ENCODE measurements at places on chromosomes 1 and 21. TPM values are rescaled to one million over a fixed set of nuclear protein-coding genes. Genes with fewer than 3 reads are reported as not detected.

The URB1 gene
- total RNA-seq: 8.6 TPM

The RBM34 gene
- 33.5 TPM for total RNA-seq

DNA sequence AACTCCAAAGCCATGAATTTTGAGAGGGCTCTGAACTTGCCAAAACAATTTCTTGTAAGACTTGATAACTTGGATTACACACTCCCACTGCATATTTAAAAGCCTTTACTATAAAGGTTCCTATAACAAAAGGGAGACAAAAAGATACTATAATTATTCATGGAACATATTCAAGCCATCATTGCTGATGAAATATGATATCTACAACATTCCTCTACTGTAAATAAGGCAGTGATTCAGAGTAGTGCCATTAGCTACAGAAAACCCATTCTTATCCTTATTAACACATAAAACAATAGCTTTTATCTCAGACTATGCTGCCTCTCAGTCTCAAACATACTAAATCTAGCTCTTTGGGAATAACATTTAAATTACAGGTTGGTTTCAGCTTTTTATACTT lies 675.5 kb upstream of the CXADR start:
- H3K27ac ChIP-seq: no peak overlapping the region
- no peaks in the 10 kb centered on the region for H3K36me3 ChIP-seq
- H3K27me3 ChIP-seq: no peaks in the 10 kb centered on the region
- no peak for DNase-seq
- H3K4me1 ChIP-seq: no peaks in the 10 kb centered on the region
- no peak overlapping the region for H3K4me3 ChIP-seq

- H3K27ac ChIP-seq: no peak overlapping the region
- DNase-seq: no peak
- H3K4me3 ChIP-seq: no peak overlapping the region
- H3K36me3 ChIP-seq: no peaks in the 10 kb centered on the region
- no peaks in the 10 kb centered on the region for H3K27me3 ChIP-seq
Observed at GRCh38 chr1:244664353-244664752, 11.4 kb downstream of the DESI2 start.

GRCh38 chr1:31657972-31658510 lies 13.4 kb upstream of the PEF1 start:
- no peak overlapping the region for H3K4me3 ChIP-seq
- no peaks in the 10 kb centered on the region for H3K4me1 ChIP-seq

DNA sequence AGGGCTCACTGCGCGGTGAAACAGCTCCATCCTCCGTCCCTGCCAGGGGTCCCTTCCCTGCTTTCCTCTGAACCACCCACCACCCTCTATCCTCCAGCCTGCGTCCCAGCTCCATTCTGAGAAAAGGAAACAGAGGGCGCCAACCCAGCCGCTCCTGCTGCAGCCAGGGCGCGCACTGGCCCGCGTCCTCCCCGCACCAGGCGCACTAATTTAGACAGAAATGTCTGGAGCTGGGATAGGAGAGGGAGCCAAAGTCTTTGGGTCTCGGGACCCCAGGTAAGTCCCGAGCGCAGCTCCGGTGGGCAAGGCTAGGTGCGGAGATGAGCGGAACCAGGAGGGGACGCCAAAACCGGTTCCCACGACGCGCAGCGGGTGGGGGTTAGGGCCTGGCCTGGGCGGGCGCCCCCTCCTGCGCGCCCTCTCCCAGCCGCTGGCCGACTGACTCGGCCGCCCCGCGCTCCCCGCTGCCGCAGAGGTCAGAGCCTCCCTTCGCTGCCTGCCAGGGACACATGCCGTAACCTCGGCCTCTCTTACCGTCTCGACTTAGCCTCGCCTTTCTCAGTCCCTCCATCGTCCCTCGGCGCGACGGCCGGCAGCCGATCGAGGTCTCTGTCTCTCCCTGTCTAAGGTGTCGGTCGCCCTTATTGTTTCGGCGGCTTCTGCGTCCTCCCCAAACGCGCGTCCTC lies 2.0 kb downstream of the CAMK2N1 start:
- peaks cover 19% of the 10 kb centered on the region for H3K4me1 ChIP-seq
- H3K36me3 ChIP-seq: no peaks in the 10 kb centered on the region
- no peak for DNase-seq
- H3K27me3 ChIP-seq: no peaks in the 10 kb centered on the region

Measured in right atrium auricular region (tissue), 2 donors.